ENCODE measurements at places on chromosomes 4 and X. TPM values are rescaled to one million over a fixed set of nuclear protein-coding genes. Genes with fewer than 3 reads are reported as not detected.

GRCh38 chr4:99205153-99205979 is 13.7 kb downstream of the ADH6 start:
- DNase-seq, result peak; percentile 46

The MTNR1A gene
- not detected for total RNA-seq

DNA sequence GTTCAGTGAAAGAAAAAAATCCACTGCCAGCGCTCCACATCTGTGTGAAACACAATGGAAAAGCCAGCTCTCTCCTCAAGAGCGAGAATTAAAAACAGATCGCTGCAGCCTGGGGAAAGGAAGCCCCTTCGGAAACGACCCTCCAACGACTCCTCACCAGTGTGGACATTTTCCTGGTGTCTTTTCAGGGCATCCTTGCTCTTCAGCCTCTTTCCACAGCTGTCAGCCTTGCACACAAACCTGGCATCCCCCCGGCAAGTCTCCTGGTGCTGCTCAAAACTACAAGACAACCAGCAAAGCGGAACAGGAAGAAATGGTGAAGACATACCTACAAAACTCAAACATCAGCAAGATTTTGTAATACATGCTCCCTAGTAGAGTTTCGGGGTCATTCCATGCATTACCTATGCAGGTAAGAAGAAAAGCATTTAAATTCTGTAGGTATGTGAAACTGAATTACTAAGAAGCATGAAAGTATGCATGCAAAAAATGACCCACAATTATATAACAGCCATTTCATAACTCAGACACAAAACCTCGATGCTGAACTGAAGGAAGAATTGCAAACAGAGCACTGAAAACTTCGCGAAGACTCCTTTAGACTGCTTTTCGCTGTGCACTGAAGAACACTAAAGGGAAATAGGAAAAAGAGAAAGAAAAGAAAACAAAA is 106.1 kb downstream of the PRDM5 start:
- no peak for DNase-seq

The GPR173 gene
- 1.1 TPM for total RNA-seq

The MAGEE1 gene
- 2.3 TPM for total RNA-seq

The EIF4E gene
- 20.8 TPM for total RNA-seq

DNA sequence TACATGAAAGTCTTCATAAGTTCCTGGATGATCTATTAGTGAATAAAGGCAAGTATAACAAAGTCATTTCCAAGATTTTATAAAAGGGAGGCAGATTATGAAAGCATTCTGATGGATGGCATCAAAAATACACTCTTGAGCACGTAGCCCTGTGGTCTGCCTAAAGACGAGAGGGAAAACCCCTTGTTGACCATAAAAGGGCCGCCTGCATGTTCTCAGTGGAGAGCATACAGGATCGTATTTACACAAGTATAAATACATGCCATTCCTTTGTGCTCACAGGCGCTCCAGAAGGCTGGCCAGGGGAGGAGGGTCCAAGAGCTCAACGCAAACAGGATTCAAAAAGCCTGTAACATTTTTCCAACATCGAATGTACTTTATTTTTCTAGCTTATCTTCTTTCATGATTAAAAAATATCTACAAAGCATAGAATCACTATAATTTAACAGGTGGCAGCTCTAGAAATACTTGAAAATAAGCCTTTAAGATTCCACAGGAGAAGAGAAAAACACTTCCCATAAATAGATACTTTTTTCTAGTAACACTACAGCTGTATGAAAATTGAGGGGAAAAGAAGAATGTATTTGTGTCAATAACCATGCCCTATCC is 29.6 kb downstream of the PDGFC start:
- DNase-seq, result peak; percentile 75

The NXF2 gene
- not detected for total RNA-seq

GRCh38 chr4:13921805-13922204 is 294.3 kb upstream of the BOD1L1 start:
- no peak for DNase-seq

The SPANXA1 gene
- total RNA-seq, result not detected

DNA sequence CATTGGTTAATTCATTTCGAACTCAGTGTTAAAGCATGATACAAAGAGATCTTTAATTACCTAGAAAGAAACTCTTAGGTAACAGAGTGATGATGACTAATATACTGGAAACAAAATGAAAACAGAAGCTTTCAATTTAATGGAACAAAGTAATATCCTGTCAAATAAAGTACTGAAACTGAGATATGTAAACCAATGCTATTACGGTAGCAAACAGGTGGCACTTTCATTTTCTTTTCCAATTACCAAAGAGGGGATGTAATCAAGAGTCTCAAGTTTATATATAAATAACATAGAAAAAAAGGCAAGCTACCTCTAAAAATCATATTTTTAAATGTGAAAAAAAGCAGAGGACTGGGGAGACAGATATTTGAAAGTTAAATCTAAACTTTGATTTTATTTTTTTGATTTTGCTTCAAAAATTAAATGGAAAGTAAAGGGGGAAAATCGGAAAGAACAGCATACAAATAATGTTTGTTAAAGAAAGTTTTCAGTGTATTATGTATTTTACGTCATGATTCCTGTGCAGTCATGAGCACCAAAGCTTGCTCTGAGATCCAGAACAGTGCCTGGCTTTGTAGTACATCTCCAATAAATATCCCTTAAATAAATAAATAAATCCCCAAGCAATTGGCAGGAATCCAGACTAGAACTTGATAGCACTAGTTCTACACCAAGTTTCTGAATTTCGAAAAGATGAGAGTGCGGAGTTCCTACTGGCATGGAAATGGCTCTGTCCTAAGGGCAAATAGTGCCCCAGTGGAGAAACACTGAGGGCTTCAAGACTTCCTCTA is 25.0 kb upstream of the RAPGEF2 start:
- DNase-seq, result no peak

- no peak for DNase-seq
Measured at GRCh38 chrX:31423609-31424189, 351.9 kb upstream of the FTHL17 start.

- no peak for DNase-seq
Measured at GRCh38 chr4:144384408-144384807, 243.9 kb upstream of the GYPA start.

GRCh38 chr4:86441175-86441936 is 81.5 kb upstream of the MAPK10 start:
- no peak for DNase-seq

DNA sequence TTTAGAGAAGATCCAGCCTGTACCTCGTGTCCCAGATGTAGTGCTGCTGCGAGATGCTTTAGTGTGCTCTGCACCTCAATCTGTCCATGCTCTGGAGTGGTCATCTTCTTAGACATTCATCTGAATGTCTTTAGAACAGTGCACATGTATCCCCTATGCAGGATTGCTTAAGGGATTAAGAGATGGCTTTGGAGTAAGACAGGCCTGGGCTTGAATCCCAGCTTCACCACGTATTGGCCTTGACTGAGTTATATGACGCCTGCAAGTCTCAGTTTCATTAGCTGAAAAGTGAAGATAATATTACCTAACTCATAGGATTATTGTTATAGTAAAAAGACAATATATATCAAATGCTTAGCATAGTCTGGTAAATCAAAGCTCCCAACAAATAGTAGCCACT is 98.3 kb downstream of the NFKB1 start:
- DNase-seq, result no peak

DNA sequence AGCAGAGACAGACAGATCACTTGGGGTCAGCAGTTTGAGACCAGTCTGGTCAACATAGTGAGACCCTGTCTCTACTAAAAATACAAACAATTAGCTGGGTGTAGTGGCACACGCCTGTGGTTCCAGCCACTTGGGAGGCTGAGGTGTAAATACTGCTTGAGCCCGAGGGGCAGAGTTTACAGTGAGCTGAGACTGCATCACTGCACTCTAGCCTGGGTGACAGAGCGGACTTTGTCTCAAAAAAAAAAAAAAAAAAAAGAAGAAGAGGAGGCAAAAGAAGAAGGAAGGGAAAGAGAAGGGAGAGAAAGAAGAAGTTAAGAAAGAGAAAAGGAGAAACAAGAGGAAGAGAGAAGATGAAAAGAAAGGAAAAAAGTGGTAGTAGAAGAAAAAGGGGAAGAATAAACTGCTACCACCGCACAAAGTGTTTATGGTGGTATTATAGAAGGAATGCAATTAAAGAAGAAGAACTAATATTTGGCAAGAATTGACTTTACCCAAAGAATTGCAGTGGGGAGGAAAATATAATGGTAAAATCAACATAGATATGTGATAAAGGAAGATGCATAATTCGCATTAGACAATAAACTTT is 19.6 kb upstream of the NSUN7 start:
- DNase-seq, result no peak

DNA sequence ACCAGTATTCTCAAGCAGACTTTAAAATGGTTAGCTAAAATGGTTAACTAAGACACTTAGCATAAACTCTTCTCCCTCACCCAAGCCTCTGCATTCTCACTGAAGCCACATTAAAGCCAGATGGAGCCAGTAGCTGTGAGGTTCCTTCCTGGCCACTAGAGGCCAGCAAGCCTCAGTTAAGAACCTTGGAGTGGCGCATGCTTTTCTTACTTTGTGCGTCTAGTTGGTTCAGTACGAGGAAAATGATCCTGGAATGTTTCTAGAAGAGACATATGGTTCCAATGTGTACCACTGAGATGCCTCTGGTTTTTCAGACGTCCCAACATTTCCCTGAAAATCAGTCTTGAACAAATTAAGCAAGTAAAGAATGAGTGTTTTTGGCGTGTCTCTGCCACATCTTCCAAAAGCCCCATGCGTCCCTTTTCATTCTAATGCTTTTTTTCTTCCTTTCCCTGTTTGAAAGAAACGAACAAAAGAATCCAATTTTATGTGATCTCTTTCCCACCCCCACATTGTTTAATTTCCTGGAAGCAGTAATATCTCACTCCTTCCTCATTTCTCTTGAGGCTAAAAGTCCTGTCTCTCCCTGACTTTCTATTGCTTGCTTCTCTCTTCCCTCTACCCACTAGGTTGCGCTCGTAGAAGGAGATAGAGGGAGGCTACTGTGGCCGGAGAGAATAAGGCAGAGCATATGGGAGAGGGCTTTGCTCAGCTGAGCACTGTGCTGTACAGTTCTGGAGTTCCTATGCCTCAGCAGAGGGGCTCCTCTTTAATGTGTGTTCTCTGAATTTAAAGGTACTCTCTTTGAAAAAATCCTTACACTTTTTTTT is 82.9 kb upstream of the TAB3 start:
- peak; percentile 28 for DNase-seq

DNA sequence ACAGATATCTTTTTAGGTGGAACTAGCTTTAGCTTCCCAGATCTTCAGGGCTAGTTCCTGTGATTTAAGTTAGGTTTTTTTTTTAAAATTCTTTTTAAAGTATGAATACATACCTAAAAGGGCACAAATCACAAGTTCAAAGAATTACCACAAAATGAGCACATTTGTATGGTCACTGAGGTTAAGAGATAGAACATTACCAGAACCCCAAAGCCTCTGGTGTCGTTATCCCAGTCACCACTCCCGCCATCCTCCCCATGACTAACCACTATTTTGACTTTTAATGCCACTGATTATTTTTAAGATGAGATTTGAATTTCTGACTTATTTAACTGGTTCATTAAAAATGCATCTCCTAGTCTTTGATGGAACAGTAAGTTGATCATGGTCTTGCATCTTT is 5.4 kb downstream of the PGK1 start:
- no peak for DNase-seq

- no peak for DNase-seq
Measured at GRCh38 chr4:4568806-4569427, 27.1 kb upstream of the STX18 start.

The ZNF711 gene
- 3.0 TPM for total RNA-seq

The VSIG1 gene
- 0.61 TPM for total RNA-seq

The CMC4 gene
- 4.4 TPM for total RNA-seq

DNA sequence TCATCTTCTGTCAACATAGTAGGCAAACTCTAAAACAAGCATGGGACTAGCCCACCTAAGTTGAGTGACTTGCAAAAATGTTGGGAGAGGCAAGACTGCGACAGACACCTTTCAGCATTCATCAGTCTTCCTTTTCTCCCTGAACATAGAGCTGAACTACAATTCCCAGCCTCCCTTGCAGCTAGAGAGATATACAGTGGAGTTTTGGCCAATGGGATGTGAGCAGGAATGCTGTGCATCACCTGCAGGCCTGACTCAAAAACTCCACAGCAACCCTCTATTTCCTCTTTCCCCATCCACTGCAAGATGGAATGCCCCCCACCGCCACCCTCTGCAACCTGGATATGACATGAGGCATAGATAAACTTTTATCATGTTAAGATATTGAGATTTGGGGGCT is 66.5 kb downstream of the PDHA1 start:
- no peak for DNase-seq

The GALNTL6 gene
- total RNA-seq, result 18.9 TPM
